ENCODE measurements at places on chromosomes 5 and 9.

GRCh38 chr5:135246923-135247795 is 151.9 kb downstream of the MACROH2A1 start:
- H3K36me3 ChIP-seq = peaks cover 3% of the 10 kb centered on the region
- peaks cover 1% of the 10 kb centered on the region for H3K27me3 ChIP-seq
- no peak overlapping the region for H3K4me3 ChIP-seq
- no peak for DNase-seq
- peaks cover 4% of the 10 kb centered on the region for H3K4me1 ChIP-seq

DNA sequence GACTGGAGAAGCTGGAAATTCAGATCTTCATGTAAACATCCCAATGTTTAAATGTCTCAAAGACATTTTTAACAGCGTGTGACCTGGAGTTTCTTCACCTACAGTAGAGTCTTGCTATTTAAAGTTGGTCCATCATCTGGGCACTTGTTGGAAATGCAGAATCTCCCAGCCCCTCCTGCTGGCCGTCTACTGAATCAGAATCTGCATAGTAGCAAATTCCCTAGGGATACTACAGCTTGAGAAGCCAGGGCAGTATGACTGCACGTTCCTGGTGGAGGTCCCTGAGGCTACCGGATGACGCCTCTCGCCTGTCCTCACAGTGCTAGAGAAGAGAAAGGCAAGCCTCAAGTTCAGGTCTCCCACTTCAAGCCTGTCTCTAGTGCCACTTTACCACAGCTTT is 15.7 kb downstream of the SAP30L start:
- H3K27ac ChIP-seq = no peak overlapping the region
- H3K27me3 ChIP-seq = peaks cover 2% of the 10 kb centered on the region
- no peaks in the 10 kb centered on the region for H3K36me3 ChIP-seq
- DNase-seq = no peak
- H3K4me3 ChIP-seq = no peak overlapping the region

DNA sequence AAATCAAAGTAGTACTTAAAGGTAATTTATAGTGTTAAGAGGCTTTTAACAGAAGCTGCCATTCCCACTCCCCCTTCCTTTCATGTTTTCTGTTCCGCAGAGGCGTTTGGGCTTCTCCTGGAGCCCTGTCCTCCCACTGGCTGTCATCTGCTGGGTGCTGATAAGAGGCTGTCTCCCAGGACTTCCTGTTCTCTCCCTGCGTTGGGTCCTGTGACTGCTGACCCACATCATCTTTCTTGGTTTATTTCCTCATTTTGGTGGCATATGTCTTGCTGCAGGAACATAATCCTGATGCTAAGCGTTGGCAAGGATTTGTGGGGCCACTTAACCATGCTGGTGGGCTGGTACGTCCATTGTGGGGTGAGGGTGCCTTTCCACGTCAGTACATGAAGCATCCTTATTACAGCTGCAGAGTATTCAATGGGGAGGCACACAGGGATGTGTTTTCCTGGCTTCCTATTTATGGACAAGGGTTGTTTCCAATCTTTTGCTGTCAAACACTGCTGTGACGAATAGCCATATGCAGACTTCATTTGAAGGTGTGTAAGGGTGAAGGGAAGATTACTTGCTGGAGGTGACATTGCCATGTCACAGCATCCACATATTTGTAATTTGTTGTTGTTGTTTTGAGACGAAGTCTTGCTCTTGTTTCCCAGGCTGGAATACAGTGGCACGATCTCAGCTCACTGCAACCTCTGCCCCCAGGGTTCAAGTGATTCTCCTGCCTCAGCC is 22.3 kb upstream of the RNF130 start:
- H3K27ac ChIP-seq = peak overlapping the region; percentile 28
- H3K36me3 ChIP-seq = peaks cover 12% of the 10 kb centered on the region
- H3K4me3 ChIP-seq = peak overlapping the region; percentile 23
- no peak for DNase-seq
- H3K27me3 ChIP-seq = peaks cover 11% of the 10 kb centered on the region
- H3K4me1 ChIP-seq = peaks cover 10% of the 10 kb centered on the region

DNA sequence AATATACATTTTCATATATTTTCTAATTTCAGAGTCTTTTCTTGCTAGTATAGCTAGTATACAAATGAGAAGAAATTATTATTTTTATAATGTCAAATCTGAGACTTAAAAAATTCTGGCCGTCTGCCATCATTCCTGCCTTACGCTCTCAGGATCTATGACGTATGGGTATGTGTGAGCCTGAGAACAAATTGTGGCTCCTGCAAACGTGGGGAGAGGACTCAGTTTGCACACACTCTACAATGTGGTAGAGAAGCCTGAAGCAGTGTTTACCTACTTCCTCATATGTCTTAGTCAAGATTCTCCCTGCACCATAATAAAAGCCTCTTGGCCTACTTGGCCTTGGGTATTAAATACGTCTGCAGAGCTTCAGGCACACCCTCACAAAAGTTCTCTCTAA is 825.4 kb downstream of the SEMA5A start:
- no peak overlapping the region for H3K4me3 ChIP-seq
- peak overlapping the region; percentile 78 for H3K27ac ChIP-seq
- DNase-seq = no peak
- peaks cover 4% of the 10 kb centered on the region for H3K27me3 ChIP-seq
- no peaks in the 10 kb centered on the region for H3K36me3 ChIP-seq
- peaks cover 12% of the 10 kb centered on the region for H3K4me1 ChIP-seq

DNA sequence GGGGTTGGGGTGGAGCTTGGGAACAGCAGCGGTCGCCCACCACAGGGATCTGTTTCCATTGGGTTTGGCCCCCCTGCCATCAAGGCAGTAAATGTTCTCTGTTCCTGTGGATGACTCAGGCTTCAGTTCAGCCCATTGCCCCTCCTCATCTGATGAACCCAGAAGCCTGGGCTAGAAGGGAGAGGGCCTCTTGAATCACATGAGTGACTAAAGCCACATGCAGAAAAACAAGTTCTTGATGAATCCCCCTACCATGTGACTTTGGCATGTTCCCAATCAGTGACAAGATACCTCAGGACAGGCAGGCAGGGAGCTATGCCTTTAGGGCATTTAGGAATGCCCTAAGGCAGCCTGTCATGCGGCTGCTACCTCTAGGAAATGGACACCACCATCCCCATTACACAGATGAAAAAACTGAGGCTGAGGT is 2.5 kb downstream of the SH3PXD2B start:
- peaks cover 15% of the 10 kb centered on the region for H3K27me3 ChIP-seq
- H3K4me3 ChIP-seq = peak overlapping the region; percentile 95
- no peak for DNase-seq

GRCh38 chr5:52784737-52785136 is 3.0 kb upstream of the ITGA1 start:
- no peaks in the 10 kb centered on the region for H3K4me1 ChIP-seq
- no peak overlapping the region for H3K27ac ChIP-seq
- H3K27me3 ChIP-seq = peaks cover 1% of the 10 kb centered on the region
- no peak overlapping the region for H3K4me3 ChIP-seq
- DNase-seq = no peak

DNA sequence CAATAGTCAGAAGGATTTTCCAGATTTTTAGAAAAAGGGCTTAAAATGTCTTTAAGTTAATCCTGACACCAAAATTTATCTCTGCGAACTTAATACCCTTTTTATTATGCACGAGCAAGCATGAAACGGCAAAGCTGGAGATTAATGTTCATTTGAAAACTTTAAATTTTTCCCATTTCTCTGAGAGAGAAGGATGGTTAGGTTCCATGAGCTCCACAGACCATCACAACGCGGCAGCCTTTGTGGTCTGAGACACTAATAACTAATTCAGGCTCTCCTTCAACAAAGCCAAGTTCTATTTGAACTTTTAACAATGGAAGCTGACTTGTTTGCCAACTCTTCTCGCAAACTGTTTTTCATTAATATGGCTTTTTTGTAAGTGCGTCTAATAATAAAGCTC is 94.7 kb downstream of the MYO10 start:
- H3K27me3 ChIP-seq = no peaks in the 10 kb centered on the region
- no peak overlapping the region for H3K27ac ChIP-seq
- no peak for DNase-seq
- H3K4me3 ChIP-seq = no peak overlapping the region
- H3K4me1 ChIP-seq = peaks cover 8% of the 10 kb centered on the region

GRCh38 chr5:122156724-122157325 is 27.5 kb downstream of the ZNF474 start:
- peak overlapping the region; percentile 25 for H3K4me3 ChIP-seq
- H3K4me1 ChIP-seq = peaks cover 12% of the 10 kb centered on the region
- no peaks in the 10 kb centered on the region for H3K36me3 ChIP-seq
- peak; percentile 38 for DNase-seq

DNA sequence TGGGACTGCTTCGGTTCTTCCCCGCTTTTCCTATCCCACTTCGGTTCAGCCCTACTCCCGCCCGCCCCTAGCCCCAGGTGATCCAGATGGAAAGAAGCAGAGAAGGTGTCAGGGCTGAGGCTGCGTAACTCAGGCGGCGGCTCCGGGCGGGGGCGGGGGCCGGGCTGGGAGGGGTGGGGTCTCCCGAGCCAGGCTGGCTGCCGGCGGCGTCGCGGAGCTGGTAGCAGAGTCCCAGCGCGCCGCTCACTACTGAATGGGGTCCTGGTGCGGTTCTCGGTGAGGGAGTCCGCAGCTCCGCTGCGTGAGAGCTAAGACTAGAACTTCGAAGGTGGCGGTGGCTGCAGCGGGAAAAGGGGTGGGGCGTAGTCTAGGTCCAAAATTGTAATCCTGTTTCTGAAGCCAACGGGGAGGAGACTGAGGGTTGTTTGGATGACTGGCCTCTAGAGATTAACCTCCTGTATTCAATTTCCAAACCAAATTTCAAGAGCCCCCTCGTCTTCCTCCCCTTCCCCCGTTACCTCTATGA is 1.4 kb downstream of the PRR16 start:
- no peaks in the 10 kb centered on the region for H3K36me3 ChIP-seq
- H3K4me1 ChIP-seq = peaks cover 2% of the 10 kb centered on the region
- H3K27ac ChIP-seq = no peak overlapping the region
- peak overlapping the region; percentile 96 for H3K4me3 ChIP-seq
- DNase-seq = peak; percentile 63
- peaks cover 5% of the 10 kb centered on the region for H3K27me3 ChIP-seq

GRCh38 chr5:176875783-176876505 is 23.2 kb downstream of the HK3 start:
- H3K27me3 ChIP-seq = peaks cover 24% of the 10 kb centered on the region
- peak overlapping the region; percentile 90 for H3K27ac ChIP-seq
- H3K4me3 ChIP-seq = peak overlapping the region; percentile 79

DNA sequence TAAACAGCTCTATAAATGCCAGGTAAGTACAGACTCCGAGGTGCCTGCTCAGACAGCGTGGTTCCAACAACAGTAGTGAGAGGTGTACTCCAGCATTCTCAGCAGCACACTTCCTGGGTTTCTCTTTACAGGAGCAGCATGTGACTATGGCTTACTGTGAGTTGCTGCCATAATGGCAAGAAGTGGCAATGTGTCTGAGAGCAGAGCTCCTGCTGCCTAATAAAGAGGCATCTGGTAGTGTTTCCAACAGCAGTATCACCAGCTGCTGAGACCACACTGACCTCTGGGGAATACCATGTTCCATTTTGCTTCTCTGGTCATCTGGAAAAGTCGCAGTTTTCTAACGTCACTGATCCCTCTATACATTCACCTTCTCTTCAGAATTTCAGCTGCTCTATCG is 398.2 kb downstream of the SLCO4C1 start:
- peaks cover 11% of the 10 kb centered on the region for H3K4me1 ChIP-seq
- peaks cover 4% of the 10 kb centered on the region for H3K27me3 ChIP-seq

DNA sequence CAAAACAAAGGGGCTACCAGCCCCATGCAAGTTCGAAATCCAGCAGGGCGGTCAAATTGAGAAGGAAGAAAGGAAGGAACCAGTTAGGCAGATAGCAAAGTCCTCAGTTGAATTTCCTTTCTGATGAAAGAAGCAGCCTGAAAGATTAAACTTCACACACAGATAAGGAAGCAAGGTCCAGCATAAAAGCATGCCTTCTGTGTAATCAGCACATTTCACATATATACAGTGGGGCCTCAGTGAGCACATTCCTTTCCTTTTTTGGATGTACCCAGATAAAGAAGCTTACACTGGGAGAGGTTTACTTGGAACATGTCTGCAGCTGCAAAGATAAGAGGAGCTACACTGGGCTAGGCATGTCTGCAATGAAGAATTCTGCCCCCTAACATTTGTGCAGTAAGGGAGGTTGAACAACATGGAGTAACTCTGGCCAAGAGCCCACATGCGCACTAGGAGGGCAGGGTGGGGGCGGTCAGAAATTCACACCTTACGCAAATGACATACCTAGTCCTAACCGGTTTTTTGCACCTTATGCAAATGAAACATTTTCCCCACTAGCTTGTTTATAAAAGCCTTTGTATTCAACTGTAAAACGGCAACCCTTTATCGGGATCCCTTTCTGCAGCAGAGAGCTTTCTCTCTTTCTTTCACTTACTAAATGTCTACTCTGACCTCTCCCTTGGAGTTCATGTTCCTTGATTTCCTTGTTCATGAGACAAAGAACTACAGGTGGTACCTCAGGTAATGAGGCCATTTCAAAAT is 149.7 kb upstream of the FBXL17 start:
- DNase-seq = no peak
- no peaks in the 10 kb centered on the region for H3K27me3 ChIP-seq
- peaks cover 9% of the 10 kb centered on the region for H3K36me3 ChIP-seq
- no peak overlapping the region for H3K4me3 ChIP-seq

DNA sequence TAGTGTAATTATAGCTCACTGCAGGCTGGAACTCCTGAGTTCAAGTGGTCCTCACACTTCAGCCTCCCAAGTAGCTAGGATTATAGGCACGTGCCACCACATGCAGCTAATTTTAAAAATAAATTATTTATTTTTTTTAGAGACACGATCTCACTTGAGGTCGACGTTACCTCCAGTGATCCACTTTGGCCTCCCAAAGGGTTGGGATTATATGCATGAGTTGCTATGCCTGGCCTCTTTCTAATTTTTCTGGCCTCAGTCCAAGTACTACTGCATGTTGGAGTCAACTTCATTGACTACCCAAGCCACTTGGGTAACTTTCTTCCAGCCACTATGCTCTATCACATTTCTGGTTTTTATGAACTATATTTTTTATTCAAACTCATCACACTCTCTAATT is 148.3 kb downstream of the EFNA5 start:
- H3K36me3 ChIP-seq = no peaks in the 10 kb centered on the region
- peaks cover 37% of the 10 kb centered on the region for H3K4me1 ChIP-seq
- no peak for DNase-seq
- H3K27ac ChIP-seq = no peak overlapping the region
- H3K27me3 ChIP-seq = no peaks in the 10 kb centered on the region

GRCh38 chr5:139847790-139848507 is 52.3 kb downstream of the PSD2 start:
- peak; percentile 66 for DNase-seq
- H3K4me3 ChIP-seq = no peak overlapping the region
- peaks cover 15% of the 10 kb centered on the region for H3K27me3 ChIP-seq
- H3K4me1 ChIP-seq = no peaks in the 10 kb centered on the region
- no peaks in the 10 kb centered on the region for H3K36me3 ChIP-seq

DNA sequence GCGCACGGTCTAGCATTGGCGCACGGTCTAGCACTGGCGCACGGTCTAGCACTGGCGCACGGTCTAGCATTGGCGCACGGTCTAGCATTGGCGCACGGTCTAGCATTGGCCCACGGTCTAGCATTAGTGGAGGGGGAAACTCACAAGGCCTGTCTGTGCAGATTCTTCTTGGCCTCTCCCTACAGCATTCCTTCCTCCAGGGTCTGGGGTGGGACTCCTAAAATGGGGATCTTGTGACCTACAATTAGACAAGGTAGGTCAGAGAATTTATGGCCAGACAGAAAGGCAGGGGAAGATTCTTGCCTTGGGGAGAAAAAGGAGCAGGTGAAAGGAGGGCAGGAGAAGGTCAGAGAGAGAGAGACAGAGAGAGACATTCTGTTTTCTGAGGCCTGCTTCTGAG is 5.4 kb upstream of the GBGT1 start:
- H3K4me1 ChIP-seq = no peaks in the 10 kb centered on the region
- peaks cover 4% of the 10 kb centered on the region for H3K27me3 ChIP-seq
- H3K27ac ChIP-seq = no peak overlapping the region

Data from glutamatergic neuron (in vitro differentiated cells).